ENCODE measurements at places on chromosomes 11 and 22.

DNA sequence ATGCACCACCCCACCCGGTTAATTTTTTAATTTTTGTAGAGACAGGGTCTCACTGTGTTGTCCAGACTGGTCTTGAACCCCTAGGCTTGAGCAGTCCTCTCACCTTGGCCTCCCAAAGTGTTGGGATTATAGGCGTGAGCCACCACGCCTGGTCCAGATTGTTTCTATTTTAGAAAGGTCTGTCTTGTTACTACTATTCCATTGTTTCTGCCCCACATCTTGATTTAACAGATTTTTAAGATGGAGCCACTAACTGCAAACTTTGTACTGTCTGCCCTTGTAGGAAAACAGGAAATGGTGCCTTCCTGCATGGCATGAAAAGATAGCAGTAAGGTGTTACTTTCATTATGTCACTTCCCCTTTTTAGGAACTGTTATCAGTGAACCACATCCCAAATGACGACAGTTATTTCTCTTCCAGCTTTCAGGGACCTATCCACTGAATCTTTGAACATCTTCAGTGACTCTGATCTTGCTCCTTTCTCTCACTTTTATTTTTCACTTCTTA is 23.2 kb downstream of the TAF1D start:
- no peak for DNase-seq

GRCh38 chr11:76067099-76067498 is 139.2 kb downstream of the WNT11 start:
- DNase-seq = no peak

DNA sequence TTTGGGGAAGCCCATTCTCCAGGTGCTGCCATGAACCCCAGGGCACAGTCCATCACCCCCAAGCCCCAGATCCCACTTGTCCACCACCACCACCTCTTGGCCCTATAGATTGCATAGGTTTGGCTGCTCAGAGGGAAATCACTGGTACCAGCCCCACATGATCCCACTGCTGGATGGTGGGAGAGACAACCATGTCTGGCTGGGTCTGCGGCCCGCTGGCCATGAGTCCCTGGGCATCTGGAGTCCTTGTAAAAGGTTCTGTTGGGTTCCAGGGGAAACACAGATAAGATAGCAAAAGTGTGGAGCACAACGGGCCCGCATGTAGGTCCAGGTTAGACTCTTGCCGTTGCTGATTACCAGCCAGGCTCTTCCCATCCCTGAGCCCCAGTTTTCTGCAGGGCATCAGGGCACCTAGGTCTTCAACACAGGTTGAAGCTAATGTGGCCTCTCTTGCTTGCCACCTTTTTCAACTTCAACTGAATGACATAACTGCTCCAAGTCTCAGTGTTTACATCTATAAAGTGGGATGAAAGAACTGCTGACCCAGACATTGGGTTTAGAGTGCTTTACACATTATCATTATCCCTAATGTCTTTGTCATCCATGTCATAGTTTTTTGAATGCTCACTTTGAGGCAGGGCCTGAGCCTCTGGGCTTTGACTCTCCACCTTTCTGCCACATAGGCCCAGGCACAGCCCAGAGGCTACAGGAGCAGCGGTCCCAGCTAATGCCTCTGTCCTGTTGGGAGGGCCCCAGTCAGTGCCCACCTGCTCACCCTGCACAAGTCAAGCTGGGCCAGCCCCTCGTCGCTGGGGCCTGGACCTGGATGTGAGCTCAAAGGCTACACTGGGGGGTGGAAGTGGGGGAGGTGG is 1.0 kb upstream of the TANGO2 start:
- DNase-seq = no peak

DNA sequence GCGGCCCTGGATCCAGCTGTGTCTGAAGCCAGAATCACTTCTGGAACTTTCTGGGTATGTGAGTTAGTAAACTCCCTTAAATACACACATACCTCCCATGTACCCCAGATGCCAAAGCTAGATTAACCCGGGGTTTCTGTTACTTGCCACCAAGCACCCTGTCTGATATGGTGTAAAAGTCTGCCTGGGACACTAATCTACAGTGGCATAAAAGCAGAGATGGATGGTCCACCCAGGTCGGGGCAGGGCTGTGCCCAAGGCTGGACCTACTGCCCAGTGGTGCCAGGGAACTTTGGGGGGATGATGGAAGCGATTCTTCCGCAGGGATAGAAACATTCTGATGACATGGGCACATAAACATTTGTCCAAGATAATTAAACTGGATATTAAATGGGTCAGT is 12.7 kb downstream of the MRGPRF start:
- DNase-seq = no peak

DNA sequence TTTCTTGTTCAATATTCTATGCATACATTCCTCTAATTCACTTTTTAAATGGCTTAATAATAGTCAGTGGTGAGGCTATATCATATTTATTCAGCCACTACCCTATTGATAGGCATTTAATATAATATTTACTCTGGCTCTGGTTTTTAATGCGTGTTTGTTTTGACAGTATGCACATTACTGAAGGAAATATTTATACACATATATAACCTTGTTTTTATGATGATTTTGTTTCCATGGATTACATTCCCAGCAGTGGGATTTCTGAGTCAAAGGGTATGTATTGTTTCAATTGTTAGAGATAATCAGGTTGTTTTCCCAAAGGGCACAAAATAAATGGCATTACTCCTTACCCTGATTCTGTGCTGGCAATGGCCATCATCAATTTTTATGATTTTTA is 105.8 kb downstream of the UVRAG start:
- no peak for DNase-seq

DNA sequence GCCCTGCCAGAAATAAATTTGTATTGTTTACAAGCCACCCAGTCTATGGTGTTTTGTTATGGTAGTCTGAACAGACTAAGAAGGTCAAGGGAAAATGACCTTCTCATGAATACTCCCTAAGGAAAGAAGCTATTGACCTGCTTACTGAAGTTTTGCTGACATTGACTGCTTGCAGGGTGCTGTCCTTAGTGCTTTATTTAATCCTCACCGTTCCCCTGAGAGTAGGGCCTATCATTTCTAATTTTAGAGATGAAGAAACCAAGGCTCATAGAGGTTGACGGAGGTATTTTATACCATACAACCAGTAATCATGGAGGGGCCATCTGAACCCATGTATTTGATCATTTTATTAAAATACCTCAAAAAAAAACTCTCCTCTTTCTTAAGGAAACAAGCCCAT is 66.7 kb upstream of the INCENP start:
- no peak for DNase-seq

DNA sequence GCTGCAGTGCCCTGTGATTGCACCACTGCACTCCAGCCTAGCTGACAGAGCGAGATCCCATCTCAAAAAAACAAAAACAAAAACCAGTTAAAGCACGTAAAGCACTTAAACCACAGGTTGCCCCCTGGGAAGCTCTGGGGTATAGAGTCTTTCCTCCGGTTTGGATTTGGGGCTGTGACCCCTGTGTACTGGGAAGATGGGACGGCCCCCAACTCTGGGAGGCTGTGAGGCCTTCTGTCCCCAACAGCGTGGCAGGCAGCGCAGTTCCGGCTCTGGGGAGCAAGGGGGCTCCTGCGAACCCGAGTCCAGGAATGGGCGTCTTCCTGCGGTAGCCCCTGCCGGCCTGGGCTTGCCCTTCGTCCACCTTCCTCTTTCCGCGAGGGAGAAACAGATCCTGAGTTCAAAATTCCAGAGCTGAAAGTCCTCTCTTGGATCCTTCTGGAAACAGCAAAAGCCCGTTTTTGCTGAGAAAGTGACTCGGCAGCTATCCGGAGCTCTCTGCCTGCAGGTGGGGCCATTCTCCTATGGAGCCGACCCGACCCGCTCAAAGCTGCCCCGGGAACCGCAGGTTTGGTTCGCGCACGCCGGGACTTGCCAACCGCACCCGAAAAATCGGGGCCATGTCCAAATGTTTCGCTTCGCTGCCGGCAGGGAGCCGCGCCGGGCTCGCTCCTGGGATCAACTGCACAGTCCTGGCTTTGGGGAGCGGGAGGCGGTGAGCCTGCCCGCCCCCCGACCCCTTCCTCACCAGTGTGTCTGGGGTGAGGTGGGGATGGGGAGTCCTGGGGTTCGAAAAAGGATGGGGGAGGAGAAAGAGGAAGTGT is 36.3 kb upstream of the POLA2 start:
- DNase-seq = peak; percentile 16

- DNase-seq = no peak
Measured at GRCh38 chr22:38965614-38966379, 8.4 kb downstream of the APOBEC3A start.

- no peak for DNase-seq
Measured at GRCh38 chr11:119157063-119157462, 8.2 kb downstream of the ABCG4 start.

DNA sequence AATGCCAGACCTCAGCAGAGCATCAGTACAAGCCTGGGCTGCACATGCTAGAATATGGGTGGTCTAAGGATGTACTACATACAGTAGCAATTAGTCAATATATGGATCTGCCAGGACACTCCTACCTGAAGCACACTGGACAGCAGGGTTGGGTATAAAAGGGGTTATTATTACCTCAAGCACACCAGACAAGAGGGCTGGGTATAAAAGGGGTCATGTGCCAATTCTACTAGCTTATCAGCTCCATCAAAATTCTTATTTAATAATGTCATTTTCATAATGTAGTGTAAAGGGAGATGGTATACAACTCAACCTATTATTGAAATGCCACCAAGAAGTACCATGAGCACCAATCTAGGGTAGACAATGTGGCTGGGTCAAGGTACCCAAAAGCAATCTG is 44.7 kb upstream of the PRODH start:
- no peak for DNase-seq

GRCh38 chr22:32079130-32080089 is 36.3 kb downstream of the SLC5A1 start:
- DNase-seq = peak; percentile 28

GRCh38 chr11:9090488-9091043 is 833 bp downstream of the SCUBE2 start:
- DNase-seq = no peak

DNA sequence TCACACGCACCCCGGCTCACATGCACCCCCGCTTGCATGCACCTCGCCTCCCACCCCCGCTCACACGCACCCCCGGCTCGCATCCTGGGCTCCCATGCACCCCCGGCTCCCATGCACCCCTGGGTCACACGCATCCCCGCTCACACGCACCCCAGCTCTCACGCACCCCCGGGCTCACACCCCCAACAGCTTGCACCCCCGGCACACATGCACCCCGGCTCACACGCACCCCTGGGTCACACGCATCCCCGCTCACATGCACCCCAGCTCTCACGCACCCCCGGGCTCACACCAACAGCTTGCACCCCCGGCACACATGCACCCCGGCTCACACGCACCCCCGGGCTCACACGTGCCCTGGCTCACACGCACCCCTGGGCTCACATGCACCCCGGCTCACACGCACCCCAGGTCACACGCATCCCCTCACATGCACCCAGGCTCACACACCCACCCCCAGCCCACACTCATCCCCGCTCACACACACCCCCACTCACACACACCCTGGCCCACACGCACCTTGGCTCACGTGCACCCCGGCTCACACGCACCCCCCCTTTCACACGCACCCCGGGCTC is 16.2 kb downstream of the TSPAN4 start:
- no peak for DNase-seq

DNA sequence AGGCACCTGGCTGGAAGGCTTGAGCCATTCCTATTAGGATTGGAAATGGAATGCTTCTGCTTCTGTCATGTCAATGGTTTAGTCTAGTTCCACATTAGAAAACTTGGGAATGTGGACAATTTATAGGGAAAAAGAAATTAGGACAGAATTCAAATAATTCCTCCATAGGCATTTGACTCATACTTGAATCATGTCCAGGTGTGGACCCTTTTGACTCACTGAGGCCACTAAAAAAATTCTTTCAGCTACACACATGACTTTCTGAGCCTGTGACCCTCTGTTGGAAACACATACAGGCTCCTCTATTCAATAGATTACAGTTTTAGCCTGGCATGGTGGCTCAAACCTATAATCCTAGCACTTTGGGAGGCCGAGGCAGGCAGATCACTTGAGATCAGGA is 100.5 kb downstream of the RASSF10 start:
- DNase-seq = no peak

DNA sequence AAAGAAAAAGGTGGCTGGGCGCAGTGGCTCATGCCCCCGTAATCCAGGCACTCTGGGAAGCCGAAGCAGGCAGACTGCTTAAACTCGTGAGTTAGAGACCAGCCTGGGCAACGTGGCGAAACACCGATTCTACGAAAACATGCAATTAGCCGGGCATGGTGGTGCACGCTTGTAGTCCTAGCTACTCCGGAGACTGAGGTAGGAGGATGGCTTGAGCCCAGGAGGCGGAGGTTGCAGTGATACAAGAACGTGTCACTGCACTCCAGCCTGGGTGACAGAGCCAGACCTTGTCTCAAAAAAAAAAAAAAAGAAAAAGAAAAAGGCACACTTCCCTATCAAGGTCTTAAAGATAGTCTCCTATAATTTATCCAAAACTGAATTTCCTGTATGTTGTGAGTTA is 39.4 kb downstream of the DGCR2 start:
- DNase-seq = no peak

- no peak for DNase-seq
Measured at GRCh38 chr22:27514601-27515523, 286.7 kb downstream of the MN1 start.

- DNase-seq = no peak
Measured at GRCh38 chr22:17820879-17821439, 46.7 kb upstream of the BID start.

DNA sequence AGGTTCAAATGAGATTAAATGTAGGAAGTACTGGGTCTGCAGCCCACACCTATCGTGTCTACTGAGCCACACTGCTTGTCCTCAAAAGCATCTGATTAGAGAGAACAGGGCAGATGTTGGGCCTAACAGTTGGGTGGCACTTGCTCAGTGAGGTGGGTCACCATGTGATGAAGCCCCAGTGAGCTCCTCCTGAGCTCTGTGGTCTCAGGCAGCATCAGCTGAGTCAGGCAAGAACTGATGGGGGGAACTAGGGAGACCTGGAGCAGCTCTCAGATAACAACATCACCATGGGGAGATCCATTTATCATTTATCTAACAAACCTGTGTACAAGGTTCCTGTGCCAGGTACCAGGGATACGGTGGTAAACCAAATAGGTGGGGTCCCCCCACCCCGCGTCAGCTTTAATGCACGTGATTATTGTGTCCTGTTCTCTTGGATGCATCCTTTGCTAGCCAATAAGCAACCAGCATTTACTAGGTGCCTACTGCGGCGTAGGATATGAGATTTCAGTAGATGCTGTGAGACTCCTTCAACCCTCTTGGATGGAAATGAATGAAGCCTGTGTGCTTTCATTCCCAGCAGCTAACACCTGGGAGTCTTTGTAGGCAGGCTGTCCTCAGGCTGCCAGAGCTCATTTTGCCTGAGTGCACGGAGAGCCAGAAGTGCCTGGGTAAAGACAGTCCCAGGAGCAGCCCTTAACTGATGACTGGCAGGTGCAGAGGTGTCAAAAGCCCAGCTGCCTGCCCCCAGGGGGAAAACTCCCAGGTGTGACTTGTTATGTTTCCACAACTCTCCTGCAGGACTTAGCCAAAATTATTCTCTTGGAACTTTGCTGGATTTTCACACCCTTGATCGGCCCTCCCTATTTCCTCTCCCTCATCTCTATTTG is 73.6 kb upstream of the NARS2 start:
- no peak for DNase-seq

Measured in AG09309 (cell line).